Activated naive CD4-positive, alpha-beta T cell treated with anti-CD3 and anti-CD28 coated beads, Interleukin-2, amount 50 U/mL, for 72 hours (primary cell): ENCODE measurements at places on chromosomes 16 and 17.

GRCh38 chr17:7435676-7436555 lies 681 bp downstream of the TMEM102 start:
- peak; percentile 76 for DNase-seq

- DNase-seq, result peak; percentile 26
These were observed 15.5 kb downstream of the VPS35 start for GRCh38 chr16:46673320-46674013.

- DNase-seq, result no peak
These were observed 166.4 kb downstream of the CCDC182 start for GRCh38 chr17:57578608-57579225.

GRCh38 chr16:30839523-30840227 lies 52.7 kb upstream of the ZNF629 start:
- no peak for DNase-seq

- DNase-seq, result no peak
These were observed 93.9 kb downstream of the C17orf67 start for GRCh38 chr17:56739776-56740175.

GRCh38 chr16:57562669-57563486 lies 20.4 kb downstream of the ADGRG5 start:
- DNase-seq, result no peak

GRCh38 chr17:37816950-37817349 lies 72.1 kb upstream of the HNF1B start:
- no peak for DNase-seq

DNA sequence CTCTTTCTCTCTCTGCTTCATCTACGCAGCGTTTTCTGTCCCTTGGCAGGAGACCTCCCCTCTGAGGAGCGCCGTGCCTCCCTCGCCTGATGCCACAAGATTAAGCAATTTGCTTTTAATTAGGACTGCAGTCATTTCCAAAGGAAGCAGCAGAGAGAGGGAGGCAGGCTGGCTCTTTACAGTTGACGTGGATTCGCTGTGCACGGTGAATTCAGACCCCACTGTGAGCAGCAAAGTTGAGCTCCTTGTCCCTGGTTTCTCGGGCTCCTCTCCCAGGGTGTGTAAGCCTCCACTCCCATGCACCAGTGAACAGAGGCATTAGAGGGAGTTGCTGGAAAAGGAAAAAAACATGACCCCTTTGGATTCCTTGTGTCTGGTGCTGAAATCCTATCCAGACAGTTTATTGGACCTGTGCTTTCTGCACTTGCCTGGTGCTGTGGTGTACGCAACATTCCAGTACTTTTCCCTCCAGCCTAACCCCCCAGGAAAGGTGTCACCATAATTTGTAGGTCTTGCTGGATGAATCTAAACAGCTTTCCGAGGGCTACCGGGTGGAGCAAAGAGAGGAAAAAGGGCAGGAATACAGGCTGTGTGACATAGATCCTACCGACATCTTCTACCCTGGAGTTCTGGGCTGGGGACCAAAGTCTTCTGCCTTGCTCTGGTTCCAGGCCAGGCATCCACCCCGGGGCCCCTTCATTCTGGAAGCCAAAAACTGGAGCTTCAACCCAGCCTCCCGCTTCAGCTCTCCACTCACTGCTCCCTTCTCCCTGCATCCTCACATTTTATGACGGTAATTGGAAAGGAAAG lies 171.0 kb downstream of the MAF start:
- no peak for DNase-seq

DNA sequence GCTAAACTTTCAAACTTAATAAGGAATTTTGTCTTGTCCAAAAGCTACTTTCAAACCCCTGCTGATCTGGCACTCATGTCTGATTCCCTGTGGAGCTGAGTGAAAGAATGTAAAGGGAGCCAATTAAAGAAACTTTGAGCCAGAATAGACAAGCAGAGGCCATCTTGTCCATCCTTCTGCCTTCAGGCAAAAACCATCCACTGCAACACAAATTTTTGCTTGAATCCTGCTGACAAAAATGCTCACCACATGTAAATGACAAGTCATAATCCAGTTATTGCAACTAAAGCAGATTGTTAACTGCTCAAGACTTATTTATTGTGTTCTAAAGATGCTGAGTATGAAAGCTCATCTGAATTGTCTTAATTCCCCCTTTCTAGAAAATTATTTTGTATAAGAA lies 124.0 kb upstream of the HLF start:
- DNase-seq, result no peak

GRCh38 chr17:29138971-29139691 lies 41.1 kb downstream of the MYO18A start:
- DNase-seq, result peak; percentile 49

DNA sequence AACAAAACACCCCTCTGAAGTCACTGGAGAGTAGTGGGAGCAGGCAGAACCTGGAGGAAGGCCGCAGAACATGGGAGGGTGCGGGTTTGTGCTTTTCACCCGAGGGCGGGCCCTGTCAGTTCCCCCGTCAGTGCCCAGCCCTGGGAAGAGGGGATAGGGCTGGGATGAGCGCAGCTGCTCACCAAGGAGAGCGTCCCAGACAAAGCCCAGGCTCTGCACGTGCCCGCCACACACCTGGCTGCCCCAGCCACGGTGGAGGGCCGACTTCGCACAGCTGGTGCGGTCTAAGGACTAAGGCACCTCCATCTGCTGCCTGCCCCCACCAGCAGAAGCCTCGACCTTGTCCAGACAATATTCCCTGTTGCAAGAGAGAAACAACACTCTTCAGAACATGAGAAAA lies 39.5 kb downstream of the ZCCHC14 start:
- no peak for DNase-seq

DNA sequence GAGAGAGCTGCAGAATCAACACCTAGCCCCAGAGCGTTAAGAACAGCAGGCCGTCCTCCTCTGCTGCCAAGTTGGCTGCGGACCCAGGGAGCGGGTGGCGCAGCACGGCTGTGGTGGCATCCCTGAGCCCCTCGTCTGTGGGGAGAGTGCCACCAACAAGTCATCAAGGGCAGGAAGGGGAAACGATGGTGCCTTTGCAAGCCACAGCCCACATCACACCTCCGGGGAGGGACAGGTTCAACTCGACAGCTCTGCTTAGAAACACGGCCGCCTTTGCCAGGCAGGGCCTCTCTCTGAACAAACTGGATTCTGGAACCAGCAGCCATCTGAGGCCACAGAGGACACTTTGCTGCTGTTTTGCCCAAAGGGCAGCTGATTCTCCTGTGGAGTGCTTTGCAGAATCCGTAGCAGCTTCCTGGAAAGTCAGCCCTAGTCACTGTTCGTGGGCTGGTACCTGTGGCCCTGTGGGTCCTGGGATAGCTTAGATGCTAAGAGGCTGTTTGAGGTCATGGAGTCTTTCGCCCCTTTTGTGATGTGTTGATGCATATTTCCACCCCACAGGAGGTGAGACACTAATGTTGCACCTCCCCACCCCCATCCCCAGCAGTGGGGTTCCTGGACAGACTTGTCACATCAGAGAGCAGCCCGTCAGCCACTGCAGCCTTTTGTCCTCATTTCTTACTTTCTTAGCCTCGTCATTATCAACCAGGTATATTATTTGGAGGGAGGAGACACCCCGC lies 270.6 kb downstream of the CPPED1 start:
- peak; percentile 66 for DNase-seq

- DNase-seq, result no peak
These were observed 887.8 kb upstream of the SOX9 start for GRCh38 chr17:71232801-71233559.

DNA sequence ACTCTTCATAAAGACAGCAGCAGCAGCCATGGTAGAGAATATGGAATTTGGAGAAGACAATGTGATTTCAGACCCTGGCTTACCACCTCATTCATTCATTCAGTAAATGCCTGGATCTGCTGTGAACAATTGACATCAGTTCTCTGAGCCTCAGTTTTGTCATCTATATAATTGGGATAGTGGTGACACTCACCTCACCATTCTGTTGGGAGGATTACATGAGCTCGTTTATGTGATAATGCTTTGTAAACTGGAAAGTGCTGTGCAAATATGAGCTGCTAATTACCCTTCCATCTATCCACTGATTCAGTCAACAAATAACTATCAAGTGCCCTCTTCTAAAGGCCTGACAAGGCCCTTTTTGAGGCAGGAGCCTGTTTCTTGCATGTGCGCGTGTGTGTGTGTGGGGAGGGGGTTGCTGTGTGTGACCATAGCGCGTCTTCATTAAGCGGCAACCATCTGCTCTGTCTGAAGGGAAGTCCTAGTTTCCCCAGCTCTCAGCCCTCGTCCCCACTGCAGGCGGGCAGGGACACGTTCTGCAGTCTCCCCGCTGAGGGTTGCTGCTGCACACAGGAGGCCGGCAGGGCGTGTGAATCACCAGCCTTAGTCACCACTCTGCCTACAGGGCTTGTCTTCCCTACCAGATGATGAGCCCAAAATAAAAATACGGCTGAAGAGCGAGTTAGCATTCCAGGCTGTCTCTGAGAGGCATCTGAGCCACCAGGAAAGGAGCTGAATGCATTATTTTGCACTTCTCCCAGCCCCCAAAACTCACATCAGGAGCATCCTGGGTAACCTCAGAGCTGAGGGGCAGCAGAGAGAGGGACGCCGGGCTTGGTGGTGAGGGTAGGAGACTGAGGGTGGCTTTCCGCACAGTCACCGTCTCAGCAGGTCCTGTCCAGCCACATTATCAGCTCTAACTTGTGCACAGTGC lies 19.9 kb downstream of the ARL4D start:
- DNase-seq, result no peak

DNA sequence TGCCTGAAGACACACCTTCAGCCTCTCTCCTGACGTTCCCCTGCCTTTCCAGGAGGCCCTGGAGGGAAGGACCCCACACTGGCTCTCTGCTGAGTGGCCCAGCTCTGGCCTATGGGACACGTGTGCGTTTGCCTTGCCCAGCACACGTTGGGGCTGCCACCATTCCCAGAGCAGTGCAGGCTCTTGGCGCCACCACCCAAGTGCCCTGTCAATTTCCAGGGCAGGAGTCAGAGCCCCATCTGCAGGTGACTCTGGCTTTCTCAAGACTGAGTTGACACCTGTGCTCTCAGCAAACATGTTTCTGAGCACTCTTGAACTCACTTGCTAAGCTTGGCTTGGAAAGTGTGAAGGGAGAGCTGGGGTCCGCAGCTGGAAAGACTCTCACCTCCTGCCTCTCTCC lies 4.7 kb upstream of the IRF8 start:
- DNase-seq, result no peak

DNA sequence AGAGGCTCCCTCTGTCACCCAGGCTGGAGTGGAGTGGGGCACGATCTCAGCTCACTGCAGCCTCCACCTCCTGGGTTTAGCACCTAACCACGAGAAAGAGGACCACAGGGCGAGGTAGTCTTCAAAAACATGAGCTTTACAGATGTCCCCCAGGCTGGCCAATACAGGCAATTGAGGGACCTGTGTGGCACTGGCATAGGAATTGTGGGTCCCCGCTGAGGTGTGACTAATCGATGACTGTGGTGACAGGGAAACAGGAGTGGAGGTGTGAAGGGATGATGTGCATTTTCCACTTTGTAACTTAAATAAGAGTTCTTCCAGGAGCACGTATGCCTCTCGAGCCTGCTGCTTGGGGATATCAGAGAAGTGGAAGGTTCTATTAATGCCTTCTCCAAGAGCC lies 12.6 kb upstream of the ARHGAP17 start:
- peak; percentile 72 for DNase-seq

DNA sequence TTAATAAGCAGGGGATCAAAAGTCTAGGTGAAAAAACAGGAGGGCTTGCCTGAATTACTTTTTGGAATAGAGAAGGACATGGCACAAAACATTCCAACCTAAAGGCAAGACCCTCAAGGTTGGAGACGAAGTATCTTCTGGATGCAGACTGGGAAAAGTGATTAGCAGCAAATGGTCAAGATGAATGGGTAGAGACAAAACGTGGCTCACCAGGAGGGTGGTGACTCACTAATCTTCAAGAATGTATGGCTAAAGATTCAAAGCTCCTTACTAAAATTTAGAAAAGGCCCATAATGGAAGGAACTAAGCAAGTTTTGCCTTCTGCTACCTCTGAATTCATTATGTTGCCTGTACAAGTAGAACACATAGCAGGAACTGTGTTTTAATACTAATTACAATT lies 469.5 kb upstream of the RBFOX1 start:
- DNase-seq, result no peak

- DNase-seq, result peak; percentile 70
These were observed 46.3 kb downstream of the ZNF652 start for GRCh38 chr17:49315551-49316257.

DNA sequence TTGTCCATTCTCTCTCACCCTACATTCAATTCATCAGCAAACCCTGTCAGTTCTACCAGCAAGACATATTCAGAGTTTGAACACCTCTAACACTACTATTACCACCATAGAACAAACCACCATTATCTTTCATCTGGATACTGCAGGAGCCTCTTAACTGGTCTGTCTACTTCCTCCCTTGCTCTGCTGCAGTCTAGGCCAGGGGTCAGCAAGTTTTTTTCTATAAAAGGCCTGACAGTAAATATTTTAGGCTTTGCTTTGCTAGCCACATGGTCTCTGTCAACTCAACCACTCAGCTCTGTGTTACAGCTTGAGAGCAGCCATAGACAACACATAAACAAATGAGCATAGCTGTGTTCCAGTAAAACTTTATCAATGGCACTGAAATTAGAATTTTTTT lies 13.8 kb downstream of the KCTD19 start:
- DNase-seq, result no peak

DNA sequence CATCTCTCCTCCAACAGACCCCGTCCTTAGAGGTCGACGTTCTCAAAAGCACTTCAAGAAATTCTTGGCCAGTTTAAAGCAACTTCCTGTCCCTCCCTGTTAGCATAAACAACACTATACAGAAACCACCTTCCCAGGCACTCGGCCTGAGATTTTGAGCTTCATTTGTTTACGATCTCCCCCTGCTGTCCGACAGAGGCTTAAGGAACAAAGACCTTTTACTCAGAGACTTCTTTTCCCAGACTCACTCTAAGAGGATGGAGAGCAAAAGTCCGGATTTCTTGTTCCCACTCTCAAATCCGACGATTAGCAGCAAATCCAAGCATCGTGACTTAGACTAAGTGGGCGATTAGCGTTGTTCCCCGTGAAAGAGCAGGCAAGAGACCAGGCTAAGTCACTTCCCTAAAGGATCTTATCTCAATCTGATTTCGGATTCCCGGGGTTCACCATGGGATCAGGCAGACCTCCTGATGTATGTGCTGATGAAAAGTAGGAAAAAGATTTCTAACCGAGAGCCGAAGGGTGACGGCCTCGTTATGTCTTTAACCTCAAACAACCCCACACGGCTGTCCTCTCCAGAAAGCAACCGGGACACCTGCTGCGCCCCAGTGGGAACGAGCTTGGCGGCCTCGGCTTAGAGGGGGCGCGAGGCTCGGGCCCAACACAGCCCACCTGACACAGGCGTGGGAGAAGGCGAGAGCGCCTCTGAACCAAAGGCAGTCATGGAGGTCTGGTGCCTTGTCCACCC lies 598 bp downstream of the INPP5K start:
- peak; percentile 30 for DNase-seq

DNA sequence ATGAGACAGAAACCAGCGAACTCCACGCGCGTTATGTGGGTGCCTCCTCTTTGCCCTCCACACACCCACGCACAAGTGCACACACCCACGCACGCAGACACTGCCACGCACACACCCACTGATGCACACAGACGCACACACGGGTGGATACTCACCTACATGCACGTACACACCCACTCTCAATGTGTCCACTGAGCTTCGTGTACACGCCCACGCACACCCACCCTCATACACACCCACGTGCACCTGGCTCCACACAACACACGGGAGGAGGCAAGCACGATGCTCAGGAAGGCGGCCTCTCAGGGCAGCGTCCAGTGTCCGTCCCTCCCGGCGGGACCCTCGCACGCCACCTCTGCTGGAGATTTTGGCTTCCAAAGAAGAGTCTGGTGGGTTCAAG lies 4.2 kb downstream of the RFNG start:
- DNase-seq, result no peak
